M059J (cell line): ENCODE measurements at places on chromosomes 3 and 15. TPM values are rescaled to one million over a fixed set of nuclear protein-coding genes. Genes with fewer than 3 reads are reported as not detected.
A peak's percentile ranks its signal among the peaks of the same experiment; 100 is the strongest.

GRCh38 chr15:75229191-75230015, 27.7 kb downstream of the C15orf39 start:
- DNase-seq = peak; percentile 34

DNA sequence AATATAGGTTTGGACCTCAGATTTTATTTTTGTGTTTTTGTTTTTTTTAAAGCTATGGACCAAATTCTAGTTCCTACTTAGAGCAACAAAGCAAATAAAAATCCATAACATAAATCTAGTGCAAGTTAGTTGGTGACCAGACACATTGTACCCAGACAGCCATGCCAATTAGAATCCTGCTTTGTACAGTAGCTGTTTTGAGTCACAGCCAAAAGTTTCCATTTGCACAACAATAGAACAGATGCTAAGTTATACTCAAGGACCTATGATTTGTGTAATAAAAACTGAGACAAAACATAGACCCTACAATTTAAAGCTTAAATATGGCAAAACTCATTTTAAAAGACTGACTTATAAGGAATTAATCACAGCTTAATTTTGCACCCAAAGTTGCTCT, 513.1 kb upstream of the CBLB start:
- no peak for DNase-seq

DNA sequence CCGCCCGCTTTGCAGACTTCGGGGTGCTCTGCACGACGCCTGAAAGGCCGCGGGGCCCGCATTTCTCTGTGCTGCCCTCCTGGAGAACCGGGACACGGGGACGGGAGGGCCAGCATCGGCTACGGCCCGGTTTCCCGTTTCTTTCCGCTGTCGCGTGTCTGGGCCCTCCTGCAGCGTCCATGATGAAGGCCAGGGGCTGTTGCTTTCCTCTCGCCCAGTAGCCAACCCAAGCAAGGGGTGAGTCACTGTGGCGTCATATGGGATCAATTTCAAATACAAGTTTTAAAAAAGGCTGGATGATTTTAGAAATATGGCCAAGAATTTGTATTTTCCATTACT, 435 bp downstream of the SLC35G2 start:
- DNase-seq = peak; percentile 84

- peak; percentile 1 for DNase-seq
Observed at GRCh38 chr3:144687862-144688261, 716.2 kb downstream of the DIPK2A start.

GRCh38 chr3:11375333-11376088, 103.3 kb downstream of the ATG7 start:
- DNase-seq = no peak

GRCh38 chr3:25843332-25843731, 53.4 kb downstream of the OXSM start:
- DNase-seq = no peak

DNA sequence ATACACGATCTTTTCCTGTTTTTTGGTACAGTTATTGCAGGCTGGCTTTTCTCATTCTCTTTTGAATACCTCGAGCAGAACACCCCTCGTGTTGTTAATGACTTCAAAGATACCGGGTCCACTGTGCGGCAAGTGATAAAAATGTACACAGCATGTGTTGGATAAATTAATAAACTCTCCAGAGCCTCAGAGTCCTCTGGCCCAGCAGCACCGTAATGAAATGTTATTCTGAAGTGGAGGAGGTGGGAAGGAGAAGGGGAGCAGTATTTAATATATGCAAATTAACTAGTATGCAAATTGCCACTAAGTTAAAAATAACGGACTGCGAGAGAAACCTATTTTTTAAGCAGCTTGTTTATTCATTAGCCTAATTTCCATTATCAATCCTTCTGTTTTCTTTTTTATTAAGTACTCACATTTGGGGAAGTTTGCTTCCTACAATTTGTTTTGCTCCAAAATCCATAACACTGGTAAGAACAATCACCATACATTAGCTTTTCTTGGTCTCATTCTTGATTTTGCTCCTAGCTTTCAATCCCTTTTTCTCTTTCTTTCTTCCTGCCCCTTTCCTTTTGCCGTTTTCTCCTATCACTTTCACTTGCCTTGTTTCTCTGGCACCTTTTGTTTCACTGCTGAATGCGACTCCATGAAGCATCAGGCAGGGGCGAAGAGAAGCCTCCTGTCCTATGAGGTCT, 462.3 kb upstream of the PPP2R3A start:
- DNase-seq = no peak

- DNase-seq = no peak
Observed at GRCh38 chr3:19147905-19148767, at the start of gene KCNH8. TSS of gene KCNH8 (plus strand) at chr3:19148510. CDS start at chr3:19148720, 210 bp downstream.

DNA sequence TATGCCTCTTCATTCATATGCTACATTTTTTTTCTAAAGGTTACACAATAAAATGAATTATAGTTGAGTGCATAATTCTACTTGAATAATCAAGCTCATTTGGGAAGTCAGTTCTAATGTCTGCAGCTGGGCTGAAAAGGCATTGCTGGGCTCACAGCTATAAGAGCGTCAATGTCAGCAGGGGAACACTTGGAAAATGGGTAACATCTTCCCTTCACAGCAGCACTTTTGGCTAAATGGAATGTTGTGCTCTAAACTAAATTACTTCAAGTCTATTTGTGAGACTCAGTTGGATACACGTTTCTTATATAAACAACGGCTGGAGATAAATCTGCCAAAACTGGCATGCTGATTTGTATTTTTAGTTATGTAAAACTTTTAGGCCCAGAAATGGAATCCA, 357.8 kb downstream of the TBL1XR1 start:
- DNase-seq = no peak

DNA sequence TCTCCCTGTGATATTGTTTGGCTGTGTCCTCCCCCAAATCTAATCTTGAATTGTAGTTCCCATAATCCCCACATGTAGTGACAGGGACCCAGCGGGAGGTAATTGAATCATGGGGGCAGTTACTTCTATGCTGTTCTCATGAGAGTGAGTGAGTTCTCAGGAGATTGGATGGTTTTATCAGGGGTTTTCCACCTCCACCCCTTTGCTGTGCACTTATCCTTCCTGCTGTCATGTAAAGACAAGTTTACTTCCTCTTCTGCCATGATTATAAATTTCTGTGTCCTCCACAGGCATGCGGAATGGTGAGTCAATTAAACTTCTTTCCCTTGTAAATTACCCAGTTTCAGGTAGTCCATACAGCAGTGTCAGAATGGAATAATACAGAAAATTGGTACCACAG, 24.7 kb downstream of the TUSC7 start:
- no peak for DNase-seq

DNA sequence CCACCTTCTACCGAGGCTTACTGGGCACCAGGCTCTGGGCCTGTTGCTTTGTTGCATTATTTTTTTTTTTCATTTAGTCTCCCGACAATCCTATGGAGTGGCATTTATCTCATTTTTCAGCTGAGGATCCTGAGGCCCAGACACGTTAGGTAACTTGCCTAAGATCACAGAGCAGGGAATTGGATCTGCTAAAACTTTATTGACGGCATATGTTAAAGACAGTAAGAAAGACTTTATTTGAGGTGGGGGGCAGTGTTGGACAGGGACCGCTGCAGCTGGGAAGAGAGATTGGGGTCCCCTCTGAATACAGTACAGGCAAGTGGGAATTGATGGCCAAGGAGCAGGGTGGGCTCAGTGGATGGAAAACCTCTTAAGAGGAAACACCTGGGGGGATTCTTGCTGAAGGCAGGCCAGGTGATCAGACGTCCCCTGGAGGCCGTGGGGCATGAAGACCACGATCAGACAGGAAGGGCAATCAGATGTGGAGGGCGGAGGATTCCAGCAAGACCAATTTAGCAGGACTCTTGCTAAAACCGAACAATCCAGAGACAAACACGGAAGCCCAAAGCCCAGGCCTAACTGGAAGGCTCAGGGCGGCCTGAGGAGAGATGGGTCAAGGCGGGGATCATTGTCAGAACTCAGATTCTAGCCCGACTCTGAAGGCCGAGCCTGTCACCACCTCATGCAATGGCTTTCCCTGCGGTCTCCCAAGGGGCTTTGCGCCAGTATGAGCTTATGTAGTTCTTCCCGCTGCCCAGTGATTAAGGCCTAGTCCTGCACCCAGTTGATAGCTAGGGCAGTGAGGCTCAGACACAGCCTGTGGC, 53.7 kb downstream of the RGMA start:
- no peak for DNase-seq

DNA sequence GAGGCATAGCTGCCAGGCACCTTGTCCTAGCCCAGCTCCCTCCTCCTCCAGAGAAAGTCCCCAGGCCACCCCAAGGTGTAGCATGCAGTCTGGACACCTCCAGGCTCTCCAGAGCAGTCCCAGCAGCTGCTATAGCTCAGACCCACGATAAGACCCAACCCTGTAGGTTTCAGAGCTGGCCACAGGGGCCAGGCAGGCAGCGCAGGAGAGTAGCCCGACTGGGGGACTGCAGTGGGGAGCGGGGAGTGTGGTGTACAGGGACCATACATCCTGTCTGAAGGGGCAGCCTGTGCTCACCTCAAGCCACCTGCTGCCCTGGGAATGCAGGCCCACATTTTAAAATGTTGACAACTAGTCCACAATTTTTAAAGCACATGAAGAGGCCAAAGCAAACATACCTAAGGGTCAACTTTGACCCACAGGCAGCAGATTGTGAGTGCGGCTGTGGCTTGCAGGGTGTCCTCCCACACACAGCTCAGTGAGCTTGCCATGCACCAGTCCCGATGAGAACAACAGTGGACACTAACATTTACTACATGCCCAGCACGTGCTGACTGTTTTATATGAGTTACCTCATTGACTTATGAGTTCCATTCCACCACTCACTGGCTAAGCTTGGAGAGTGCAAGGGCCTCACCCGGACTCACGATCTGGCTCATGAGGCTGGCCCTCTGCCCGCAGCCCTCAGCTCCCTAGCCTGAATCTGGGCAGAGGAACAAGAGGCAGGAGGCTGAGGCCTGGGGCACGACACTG, 81.4 kb downstream of the DNAJB8 start:
- DNase-seq = peak; percentile 55

DNA sequence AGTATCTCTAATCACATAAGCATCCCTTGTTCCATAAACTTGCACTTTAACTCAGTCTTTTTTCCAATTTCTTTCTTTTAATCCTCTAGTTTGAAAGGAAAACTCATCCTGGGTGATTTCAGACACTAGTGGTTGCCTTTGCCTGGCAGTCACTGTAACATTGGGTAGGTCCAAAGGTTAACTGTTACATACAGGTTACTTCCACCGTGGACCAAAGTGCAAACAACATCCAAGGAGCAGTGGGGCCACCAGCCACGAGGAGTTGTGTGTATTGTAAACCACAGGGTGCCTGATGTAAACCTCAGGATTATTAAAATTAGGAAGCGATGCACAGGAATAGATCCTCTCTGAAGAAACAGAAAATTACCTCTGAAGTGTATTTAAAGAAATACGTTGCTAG, 75.0 kb downstream of the HCN4 start:
- DNase-seq = no peak

- no peak for DNase-seq
Observed at GRCh38 chr3:136949708-136950107, 8.1 kb upstream of the IL20RB start.

DNA sequence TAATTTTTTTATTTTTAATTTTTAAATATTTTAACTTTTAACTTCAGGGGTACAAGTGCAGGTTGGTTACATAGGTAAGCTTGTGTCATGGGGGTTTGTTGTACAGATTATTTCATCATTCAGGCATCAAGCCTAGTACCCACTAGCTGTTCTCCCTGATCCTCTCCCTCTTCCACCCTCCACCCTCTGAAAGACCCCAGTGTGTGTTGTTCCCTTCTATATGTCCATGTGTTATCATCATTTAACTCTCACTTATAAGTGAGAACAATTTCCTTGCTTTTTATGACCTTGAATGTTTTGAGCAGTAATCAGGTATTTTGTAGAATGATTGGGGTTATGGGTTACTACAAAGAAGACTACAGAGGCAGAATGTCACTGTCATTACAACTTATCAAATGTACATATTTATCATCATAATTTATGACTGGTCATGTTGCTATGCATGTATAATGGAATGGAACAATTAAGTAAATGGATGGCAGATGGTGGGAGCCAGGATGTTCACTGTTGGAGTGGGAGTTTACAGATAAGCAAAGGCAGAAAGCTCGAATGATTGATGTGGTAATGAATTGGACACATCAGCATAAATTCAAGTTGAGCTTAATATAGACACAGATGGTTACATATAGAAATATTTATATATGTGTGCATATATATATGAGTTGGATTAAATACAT, 563.8 kb upstream of the ROBO1 start:
- no peak for DNase-seq

The SSR3 gene
- 291 and 378 TPM in 2 replicates for total RNA-seq

The SV2B gene
- total RNA-seq = not detected in 2 replicates

DNA sequence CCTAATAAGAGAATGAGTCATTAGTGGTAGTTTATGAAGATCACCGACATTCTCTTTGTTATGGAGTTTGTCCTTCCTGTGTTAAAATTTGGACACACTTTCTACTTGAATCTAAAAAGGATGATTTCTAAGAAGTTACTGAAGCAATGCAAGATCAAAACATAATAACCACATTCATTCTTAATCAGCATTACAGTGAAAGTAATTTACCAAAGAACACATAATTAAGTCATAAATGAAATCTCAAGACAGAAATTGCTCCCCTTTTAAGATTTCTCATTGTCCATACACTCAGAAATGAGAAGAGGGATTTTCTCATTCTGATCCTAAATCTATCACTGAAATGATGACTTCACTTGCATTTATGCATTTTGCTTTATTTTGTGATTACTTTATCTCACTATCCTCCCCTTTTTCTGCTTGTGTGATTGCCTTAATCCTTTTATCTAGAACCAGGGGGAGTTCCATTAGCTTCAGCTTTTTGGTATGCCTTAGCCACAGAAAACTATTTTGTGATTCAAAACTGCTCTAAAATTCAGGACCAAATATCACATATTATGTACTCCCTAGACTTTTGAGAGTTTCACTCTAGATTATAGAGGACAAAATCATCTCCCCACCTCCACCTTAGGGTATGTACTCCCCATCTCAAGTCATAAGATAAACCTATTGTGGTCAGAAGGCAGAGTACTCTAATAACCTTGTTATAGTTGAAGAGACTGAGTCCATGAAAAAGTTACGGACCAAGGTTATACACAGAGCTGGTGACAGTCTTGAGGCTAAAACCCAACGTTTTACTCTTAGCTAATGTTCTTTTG, 817.6 kb upstream of the CFAP20DC start:
- DNase-seq = no peak

- DNase-seq = no peak
Observed at GRCh38 chr3:33391255-33391995, 48.8 kb downstream of the UBP1 start.
